Iris pigment epithelial cell (primary cell): ENCODE measurements at places on chromosomes 1 and 21.

DNA sequence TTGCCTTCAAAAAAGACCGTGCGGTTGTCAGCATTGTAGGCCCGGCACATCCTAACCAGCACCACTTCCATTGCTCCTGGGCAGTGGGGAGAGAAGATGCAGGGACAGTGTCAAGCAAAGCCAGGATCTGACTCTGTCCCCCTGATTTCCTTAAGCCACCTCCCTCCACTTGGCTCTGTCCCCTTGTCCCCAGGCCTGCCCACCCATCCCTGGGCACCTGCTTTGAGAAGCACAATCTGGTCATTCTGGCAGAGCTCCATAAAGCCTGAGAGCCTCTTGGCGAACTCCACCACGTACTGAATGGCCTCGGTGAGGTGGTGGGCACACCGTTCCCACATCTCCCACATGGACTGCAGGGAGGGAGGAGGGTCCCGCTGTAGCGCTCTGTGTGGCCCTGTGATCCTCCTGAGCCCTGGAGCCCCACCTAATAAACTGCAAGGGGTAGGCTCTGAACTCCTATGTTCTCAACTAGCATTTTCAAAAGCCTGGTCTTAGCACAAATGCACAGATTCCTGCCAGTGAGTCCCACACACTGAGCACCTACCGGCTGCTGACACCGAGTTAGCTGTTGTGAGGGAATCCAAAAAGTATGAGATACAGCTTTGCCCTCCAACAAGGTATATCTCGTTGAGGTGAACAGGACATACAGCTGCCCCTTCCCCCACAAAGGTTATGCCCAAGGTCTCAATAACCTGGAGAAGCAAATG, 8.2 kb upstream of the LINGO4 start:
- no peak for DNase-seq

DNA sequence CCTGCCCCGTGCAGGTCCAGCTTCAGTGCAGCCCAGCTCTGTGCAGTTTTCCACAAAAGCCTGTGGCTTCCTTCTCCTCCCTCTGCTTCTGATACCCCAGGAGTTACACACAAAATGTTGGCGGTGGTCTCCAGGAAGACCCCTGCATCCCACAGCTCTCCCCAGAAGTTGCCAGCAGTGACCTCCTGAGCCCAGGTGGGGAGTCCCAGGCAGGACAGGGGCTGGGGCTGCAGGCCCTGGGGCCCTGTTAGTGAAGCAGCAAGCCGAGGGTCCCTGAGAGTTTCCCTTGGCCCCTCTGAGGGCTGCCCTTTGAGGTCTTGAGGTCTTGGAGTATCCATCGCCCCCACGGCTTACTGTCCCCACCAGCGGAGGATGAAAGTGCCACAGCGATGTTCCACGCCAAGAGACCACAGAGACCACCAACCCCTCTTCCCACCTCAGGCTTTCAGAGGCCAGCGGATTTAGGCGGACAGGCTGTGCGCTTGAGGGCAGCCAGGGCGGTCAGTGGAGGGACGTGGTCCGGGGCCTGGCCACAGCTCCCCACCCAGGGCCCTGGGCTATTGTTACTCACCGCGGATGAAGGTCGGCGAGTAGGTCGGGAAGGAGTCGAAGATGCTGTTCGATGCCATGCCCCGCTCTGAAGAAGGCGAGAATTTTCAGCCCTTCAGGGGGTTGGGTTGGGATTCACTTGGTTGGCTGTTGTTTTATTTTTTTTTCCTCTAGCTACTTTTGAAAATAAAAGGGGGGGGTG, 34.0 kb upstream of the RUNX3 start:
- no peak for DNase-seq

DNA sequence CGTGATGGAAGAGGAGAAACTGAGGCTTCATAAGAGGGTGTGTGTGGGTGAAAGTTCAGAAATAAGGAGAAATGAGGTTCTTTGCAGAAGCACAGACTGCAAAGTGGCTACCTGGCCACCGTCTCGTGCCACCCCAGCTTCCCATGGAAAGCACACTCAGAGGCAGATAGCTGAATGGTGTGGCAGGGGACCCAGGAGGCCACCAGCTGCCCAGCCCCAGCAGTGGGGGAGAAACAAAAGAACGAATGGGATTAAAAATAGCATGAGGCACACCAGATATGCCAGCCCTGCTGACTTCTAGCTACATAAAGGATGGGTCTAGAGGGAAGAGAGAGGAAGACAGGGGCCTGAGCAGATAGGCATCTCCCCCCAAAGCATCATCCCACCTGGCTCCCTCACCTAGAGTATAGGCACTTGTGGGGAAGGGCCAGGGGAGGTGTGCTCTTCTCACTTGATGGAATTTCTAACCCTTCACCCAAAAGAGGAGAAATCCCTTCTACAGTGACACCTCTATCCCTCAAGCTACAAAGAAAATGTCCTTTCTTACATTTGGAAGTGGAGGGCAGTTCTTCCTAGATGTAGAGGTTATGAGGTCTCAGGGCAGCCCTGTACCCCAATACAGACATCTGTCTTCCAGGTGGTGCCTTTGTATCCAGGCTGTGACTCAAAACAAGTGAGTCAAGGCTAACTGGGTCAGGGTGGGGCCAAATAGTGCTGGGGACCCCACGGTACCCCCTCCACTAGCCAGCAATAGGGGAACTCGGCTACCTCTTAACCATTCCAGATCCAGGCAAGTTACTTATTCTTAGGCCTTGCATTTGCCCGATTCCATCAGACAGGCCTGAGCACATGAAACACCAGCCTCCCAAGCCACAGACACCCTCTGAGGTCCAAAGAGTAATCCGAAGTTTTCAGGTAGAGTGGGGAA, 3.5 kb downstream of the HDGF start:
- DNase-seq = peak; percentile 37

GRCh38 chr1:145692785-145693443, 14.3 kb downstream of the PDZK1 start:
- DNase-seq = peak; percentile 14
